Immature natural killer cell (primary cell): ENCODE measurements at places on chromosomes 13 and 19.
A peak's percentile ranks its signal among the peaks of the same experiment; 100 is the strongest.

GRCh38 chr13:69676286-69676685 is 431.3 kb upstream of the ATXN8OS start:
- no peak for DNase-seq

DNA sequence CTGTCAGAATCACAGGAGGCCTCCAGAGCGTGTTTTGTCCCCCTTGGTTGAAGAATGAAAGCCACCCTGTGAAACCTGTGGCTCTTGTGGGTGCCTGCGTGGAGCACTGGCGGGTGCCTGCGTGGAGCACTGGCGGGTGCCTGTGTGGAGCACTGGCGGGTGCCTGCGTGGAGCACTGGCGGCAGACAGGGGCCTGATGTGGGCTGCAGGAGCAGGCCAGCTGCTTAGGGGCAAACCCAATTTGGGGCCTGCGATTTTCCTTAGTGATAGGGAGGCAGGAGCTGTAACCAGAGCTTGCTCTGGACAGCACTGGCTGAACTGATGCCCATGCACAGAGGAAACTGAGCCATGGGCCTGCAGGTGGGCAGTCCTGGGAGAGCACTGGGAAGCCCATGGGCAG is 24.3 kb downstream of the ARHGEF7 start:
- no peak for DNase-seq

DNA sequence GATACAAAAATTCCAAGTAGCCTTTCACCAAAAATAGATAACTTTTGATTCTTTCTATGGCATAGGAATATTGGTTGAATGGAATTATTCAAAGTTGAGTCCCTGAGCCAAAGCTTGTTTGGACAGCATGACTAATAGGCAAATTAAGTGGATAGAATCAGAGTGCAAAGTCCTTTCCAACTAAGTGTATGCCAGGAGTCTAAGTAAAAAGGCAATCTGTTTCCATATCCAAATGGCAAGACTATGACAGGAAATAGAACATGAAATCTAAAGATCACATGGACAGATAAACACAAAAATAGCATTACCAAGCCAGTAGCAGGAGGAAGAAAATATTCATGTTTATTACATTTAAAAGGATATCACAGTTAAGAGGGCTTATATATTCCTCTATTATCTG is 804.6 kb downstream of the SLITRK6 start:
- no peak for DNase-seq

GRCh38 chr13:45040622-45041021 is 51.3 kb downstream of the GPALPP1 start:
- no peak for DNase-seq

DNA sequence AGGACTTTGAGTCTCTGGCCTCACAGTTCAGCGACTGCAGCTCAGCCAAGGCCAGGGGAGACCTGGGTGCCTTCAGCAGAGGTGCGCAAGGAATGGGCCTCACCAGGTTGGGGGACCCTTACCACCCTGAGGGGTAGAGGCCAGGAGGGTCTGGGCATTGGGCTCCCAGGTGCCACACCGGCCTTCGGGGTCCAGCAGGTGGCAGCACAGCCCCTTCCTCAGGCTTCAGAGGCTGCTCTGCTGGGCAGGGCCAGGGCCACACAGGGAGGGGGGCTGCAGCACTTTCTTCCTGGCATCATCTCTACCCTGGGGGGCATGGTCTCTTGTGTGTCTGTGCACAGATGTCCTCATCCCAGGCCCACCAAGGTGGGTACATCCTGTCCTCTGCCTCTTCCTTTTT is 12.9 kb downstream of the PIN1 start:
- peak; percentile 38 for DNase-seq

DNA sequence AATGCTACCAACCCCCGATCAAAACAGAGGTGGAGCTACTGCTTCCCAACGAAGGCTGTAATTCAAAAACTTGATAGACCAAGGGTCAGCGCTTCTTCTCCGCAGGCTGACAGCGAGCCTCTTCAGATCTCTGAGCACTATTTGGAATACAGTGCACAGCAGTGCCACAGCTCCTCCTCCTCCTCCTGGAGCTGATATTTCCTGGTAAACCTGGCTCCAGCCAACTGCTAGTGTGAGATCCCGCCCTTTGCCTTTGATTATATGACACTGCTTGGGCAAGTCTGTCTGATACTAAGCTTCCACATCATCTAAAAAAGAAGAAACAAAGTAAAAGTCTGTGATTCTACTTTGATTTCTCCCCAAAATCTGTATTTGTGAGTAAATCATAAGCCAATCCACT is 710.5 kb downstream of the DACH1 start:
- DNase-seq = no peak

GRCh38 chr19:29623726-29624488 is 17.8 kb downstream of the POP4 start:
- DNase-seq = peak; percentile 51

DNA sequence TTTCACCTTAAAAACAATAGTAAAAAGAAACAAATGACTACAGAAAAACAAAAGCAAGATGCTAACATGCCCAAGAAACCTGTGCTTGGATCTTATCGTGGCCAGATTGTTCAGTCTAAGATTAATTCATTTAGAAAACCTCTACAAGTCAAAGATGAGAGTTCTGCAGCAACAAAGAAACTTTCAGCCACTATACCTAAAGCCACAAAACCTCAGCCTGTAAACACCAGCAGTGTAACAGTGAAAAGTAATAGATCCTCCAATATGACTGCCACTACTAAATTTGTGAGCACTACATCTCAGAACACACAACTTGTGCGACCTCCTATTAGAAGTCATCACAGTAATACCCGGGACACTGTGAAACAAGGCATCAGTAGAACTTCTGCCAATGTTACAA is 6.0 kb downstream of the CKAP2 start:
- no peak for DNase-seq

GRCh38 chr13:34345258-34345965 is 527.5 kb downstream of the RFC3 start:
- DNase-seq = no peak
